Fibroblast of the aortic adventitia (primary cell): ENCODE measurements at places on chromosomes 11 and 22. TPM values are rescaled to one million over a fixed set of nuclear protein-coding genes. Genes with fewer than 3 reads are reported as not detected.
A peak's percentile ranks its signal among the peaks of the same experiment; 100 is the strongest.

VWA5A gene
- 20.5 and 28.4 TPM in 2 replicates for total RNA-seq

- DNase-seq: no peak
Observed at GRCh38 chr11:79119491-79120284, 321.1 kb downstream of the TENM4 start.

- no peak for DNase-seq
Observed at GRCh38 chr11:60874421-60875365, 7.4 kb downstream of the ZP1 start.

DNA sequence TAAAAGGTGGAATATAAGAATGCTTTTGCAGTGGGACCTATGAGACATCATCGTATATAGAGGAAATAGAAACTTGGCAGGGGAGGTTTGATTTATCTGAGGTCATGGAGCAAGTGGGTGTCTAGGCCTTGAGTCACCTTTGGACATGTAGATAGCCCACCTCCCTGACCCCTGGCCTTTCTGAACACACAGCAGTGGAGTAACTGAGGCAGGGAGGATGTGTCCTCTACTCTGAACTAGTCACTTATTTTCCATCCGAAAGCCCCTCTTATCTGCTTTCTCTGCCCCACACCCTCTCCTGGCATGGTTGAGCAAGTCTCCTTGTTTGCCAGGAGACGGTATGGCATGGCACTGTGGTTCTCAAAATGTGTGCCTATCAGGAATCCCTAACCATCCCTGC is 7.9 kb downstream of the CD82 start:
- DNase-seq: no peak

DNA sequence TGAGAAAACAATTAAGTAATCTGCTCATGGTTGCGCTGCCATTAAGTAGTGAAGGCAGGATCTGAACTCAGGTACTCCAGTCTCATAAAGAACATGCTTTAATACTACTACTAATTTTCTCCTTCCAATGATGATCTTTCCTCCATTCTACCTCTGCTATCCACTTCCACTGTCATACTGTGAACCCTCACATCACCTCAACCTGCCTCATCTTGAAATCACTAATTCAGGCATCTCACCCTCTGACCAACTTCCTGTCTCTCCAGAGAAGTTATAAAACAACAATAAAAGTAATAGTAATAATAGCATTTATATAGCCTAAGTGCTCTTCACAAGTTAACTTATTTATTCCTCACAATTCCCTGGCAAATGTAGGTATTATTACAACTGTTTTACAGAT is 57.1 kb upstream of the PSMA1 start:
- no peak for DNase-seq

GRCh38 chr11:114159320-114159719 is 99.8 kb downstream of the ZBTB16 start:
- DNase-seq: no peak

- peak; percentile 43 for DNase-seq
Observed at GRCh38 chr11:76515494-76515893, 70.7 kb downstream of the EMSY start.

ROBO4 gene
- 1.3 and 3.3 TPM in 2 replicates for total RNA-seq
